ENCODE measurements at places on chromosomes 1 and 21.
A peak's percentile ranks its signal among the peaks of the same experiment; 100 is the strongest.

GRCh38 chr1:180939073-180939710, 26.5 kb downstream of the KIAA1614 start:
- DNase-seq: no peak

DNA sequence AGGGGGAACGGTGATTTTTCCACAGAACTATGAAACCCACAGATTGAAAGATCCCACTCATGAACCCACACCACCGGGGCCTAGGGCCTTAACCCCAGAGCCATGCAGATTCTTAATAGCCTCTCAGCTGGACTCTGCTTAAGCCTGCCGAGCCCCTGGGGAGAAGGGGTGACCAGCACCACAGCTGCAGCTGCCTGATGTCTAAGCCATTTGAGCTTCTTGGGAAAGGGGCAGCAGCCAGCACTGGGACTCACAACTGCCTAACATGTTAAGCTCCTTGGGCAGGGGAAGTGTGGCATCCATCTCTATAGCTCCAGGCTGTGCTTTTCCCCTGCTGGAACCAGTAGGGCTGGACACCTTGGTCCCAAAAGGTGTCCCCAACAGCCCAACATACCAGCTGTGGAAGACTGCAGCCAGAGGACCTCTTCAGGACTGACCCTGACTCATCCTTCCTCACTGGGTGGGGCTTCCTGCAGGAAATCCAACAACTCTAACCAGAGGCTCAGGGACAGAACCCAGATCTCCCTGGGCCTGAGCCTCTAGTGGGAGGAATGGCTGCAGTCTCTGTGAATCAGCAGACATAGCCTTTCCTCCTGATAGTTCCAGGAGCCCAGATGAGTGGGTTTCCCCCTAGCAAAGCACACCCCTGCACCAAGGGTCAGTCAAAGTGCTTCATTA, 34.6 kb upstream of the FMO3 start:
- DNase-seq: no peak

DNA sequence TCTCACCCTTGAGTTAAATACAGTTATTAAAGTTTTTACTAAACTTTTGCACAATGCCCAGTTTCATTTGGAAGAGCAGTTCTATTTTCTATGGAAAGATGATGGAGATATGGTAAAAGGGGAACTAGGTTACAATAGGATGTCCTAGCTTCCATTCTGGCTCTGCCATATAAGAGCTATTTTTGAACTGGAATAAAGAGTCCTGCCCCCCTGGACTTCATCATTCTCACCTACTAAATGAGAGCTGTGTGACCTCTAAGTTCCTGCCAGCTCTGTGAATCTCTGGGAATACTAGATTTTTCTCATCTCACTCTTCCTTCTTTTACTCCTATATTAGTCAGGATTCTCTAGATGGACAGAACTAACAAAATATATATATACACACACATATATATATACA, 106.3 kb downstream of the PRRX1 start:
- DNase-seq: no peak

GRCh38 chr1:34164771-34165391, at the start of gene CSMD2:
CSMD2 (minus strand) TSS chr1:34165230; CDS start chr1:34165097, 133 bp downstream.
- no peak for DNase-seq

GRCh38 chr1:17605582-17606344, 66.3 kb downstream of the ARHGEF10L start:
- DNase-seq: no peak

- no peak for DNase-seq
Measured at GRCh38 chr21:38206646-38207045, 50.1 kb upstream of the KCNJ15 start.

DNA sequence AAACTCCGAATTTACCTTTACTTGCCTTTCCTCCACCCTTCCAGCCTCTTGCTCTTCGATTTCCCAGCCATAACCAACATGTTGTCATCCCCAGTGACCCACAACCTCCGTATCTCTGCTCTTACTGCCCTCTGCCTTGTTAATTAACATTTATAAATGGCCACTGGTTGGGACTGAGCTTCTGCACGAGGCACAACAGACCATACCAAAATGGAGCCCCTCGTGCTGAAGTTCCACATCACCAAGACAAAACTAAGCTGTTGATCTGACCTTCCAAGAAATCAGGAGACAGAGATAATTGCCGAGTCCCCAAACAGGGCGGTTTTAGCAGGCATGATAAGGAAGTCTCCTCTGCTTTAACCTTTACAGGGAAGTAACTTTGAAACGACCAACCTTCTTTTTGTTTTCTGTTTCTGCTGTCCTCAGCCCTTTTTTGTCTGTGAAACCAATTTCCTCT, 71.9 kb downstream of the NMNAT2 start:
- DNase-seq: no peak

DNA sequence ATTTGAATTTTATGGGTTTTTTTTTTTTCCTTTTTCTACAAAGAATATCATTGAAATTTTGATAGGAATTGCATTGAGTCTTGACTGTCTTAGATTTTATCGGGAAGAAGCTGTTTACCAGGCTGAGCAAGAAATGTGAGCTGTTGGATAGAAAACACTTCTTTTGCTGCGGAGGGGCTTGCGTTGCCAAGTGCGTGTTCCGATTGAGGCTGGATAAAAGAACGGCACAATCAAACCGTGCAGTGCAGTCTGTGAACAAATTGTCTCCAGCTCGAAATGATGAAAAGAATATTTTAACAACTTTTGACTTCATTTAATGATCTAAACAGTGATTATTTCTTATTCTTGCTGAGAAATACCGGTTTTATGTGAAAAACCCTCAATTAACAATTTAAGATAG, 149.4 kb downstream of the RYR2 start:
- no peak for DNase-seq

DNA sequence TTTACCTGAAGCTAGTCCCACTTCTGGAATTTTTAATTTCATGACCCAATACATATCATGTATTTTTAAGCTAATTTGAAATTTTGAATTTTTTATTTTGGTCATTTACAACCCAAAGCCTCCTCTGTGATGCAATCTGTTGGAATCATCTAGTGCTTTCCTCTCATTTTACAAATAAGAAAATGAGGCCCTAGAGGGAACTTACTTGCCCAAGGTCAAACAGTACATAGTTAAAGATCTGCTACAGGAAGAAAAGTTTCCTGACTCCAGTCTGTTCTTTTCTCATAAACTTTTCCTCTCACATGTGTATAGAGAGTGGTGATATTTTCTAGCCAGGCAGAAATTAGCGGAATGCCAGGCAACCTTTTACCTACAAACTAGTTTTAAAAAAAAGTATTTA, 59.3 kb upstream of the DPT start:
- no peak for DNase-seq

- DNase-seq: no peak
Measured at GRCh38 chr1:174726167-174726879, 273.4 kb upstream of the CACYBP start.

DNA sequence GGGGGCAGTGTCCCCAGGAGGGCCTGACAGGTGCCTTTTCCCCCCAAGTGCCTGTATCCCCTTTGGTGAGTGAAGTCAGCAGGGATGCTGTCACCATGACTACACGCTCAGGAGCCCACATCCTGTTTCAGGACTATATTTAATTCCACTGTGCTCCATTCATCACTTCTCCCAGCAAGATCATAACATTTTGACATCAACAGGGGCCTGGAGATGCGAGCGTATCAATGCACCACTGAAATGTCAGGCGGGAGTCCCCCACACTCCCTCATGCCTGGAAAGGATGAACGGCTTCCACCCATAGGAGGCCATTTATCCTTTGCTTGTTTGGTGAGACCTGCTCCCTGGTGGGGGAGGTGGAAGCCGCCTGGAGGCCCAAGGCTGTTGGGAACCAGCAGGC, 119.1 kb downstream of the PTPRU start:
- no peak for DNase-seq

GRCh38 chr1:115089420-115090185, at the start of gene TSPAN2:
TSPAN2 (minus strand) TSS chr1:115089503; CDS start chr1:115089432, 71 bp downstream.
- no peak for DNase-seq

DNA sequence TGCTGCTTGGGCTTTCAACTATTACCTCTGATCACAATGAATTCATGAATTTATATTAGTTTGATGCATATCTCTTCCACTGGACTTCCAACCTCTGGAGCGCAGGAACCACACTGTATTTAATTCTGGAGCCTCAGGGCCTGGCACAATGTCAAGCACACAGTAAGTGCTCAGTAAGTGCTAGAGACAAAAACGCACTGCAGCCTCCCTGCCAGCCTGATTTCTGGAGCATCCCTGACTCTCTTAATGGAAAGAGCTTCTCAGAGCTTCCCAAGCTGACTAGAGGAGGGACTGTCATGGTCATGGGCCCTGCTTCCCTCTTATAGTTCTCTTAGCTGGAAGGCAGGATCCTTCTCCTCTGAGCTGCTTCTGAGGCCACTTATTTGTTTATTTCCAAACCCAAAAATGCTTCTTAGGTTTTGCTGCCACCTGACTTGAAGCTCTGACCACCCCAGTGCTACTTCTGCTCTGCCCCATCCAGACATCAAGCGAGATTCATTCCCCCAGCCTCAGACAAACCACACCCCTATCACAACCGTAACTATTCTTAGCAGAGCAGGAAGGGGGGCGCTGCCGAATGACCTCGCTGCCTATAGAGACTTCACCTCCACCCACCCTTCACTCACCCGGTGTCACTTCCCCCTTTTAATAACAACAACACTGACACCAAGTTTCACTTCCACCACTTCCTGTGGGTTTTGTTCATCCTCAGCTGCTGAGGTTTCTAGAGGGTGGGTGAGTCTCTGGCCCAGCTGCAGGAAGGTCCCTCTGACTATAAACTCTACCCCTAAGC, 33.6 kb downstream of the NUAK2 start:
- DNase-seq: peak; percentile 54

- no peak for DNase-seq
Measured at GRCh38 chr1:221778535-221779142, 36.8 kb upstream of the DUSP10 start.

DNA sequence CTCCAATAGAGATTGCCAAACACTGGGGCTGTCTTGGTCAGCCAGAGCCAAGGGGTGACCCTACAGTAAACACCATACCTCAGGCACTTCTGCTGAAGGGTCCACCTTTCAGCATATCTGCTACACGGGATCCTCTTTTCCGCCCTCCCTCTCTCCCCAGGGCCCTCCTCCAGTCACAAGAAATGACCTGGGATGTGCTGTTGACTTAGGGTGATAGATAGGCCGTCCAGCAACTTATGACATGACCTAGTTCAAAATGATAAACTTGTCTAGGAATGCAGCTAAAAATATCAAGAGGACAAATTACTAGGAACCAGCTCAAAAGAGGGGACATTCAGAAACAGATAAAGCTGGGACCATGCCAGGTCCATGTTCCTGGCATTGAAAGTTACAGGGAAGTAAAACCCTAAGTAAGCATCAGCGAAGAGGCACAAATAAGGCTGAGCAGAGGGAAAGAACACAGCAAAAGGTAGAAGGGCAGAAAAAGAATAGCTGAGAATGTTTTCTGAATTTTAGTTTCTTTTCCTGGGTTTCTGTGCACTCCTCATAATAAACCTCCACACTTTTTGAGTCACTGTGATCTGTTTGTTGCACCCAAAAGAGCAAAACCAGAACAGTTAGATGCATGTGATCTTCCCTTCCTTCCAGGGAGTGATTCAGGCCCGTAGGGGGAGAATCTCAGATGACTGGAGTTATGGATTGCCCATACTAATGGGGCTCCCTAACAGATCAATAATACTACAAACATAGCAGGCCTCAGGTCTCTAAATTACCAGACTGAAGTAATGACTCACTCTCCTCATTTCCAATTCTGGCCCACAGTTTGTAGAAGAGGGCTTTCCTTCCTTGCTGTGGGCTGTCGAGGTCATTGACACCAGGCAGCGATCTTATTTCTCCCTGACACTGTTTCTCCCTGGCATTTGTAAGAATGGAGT, 48.9 kb upstream of the F3 start:
- DNase-seq: no peak

- no peak for DNase-seq
Measured at GRCh38 chr1:24749252-24749651, 4.0 kb downstream of the CLIC4 start.

GRCh38 chr1:193516755-193517388, 330.5 kb upstream of the B3GALT2 start:
- no peak for DNase-seq

- DNase-seq: no peak
Measured at GRCh38 chr1:32448773-32449456, 16.0 kb upstream of the ZBTB8B start.

DNA sequence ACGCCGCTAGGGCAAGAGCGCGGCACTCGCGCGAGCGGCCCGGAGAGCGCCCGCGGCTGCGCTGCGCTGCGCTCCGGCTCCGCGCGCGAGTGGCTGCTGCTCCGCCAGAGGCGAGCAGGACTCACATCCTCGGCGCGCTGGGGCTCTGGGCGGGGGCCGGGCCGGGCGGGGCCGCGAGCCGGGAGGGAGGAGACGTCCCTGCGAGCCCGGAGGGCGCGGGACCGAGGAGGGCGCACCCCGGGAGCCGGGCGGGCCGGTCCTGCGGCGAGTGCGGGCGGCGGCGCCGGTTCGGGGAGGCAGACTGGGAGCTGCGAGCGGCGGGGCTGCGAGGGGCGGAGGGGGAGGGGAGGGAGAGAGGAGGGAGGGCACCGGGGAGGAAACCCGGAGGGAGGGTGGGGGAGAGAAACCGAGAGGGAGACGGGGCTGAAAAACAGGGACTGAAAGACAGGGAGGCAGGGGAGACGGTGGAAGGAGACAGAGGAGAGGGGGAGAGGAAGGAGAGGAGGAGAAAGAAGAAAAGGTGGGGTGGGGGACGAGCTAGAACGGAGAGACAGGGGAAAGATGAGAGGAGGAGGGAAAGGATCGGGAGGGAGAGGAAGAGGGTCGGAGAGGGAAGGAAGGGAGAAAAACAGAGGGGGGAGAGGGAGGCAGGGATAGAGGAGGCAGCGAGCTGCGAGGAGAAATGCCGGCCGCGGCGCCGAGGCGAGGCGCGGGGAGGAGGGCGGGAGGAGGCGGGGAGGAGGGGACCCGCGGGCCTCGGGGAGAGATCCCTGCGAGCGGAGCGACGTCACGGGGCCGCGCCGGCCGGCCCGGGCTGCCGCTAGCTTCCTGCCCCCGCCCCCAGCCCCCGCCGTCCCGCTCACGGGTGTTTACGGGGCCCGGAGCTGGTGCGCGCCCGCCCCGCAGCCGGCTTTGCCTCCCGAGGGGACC, at the start of gene CAMK2N1:
Gene CAMK2N1, minus strand, starts transcription at position 684 of the 930 bp plus-strand sequence. CDS start 831 bp downstream, outside the sequence.
- DNase-seq: no peak

DNA sequence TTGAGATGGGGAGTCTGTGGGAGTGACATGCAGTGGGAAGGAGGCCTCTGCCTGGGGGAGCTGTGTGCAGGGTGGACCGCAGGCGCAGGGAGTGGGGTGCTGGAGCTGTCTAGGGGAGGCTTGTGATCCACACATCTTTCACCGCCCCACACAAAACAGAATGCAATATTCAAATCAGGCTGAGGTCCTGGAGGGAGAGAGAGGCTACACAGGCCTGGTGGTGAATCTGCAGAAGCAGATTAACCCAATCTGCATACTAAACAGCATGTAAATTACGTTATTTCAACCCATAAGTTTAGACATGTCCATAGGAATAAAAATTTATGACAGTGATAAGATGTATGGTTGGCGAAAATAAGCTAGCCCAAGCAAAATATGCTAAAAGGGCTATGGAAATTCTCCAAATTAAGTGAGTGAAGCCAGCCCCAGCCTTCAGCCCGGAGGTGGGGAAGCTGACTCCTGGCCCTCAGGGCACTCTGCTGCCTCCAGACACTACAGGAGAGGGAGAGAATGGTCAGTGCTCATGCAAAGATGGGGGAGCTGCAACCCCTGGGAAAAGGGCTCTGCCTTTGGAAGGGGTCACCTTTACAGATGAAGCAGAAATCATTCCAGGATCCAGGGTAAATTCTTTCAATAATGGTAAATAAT, 156.2 kb upstream of the CTTNBP2NL start:
- no peak for DNase-seq

Data from stimulated activated CD4-positive, alpha-beta T cell treated with anti-CD3 and anti-CD28 coated beads, Interleukin-4, amount 100 ng/mL, for 48 hours (primary cell).